ENCODE measurements at places on chromosomes 6 and 20. TPM values are rescaled to one million over a fixed set of nuclear protein-coding genes. Genes with fewer than 3 reads are reported as not detected.

The TFAP2C gene
- not detected for total RNA-seq

The ME1 gene
- total RNA-seq: 1.7 TPM

The GTSF1L gene
- total RNA-seq: not detected

The TAF8 gene
- 44.1 TPM for total RNA-seq

The RFX6 gene
- not detected for total RNA-seq

The XKR7 gene
- total RNA-seq: not detected

The C20orf141 gene
- not detected for total RNA-seq

The CHRNA4 gene
- not detected for total RNA-seq

The ELOVL2 gene
- not detected for total RNA-seq

The CLPSL2 gene
- not detected for total RNA-seq

The SLC22A16 gene
- total RNA-seq: not detected
